ENCODE measurements at places on chromosomes 3 and 15. TPM values are rescaled to one million over a fixed set of nuclear protein-coding genes. Genes with fewer than 3 reads are reported as not detected.

Gene IQGAP1
- 216 TPM for total RNA-seq

Gene TICRR
- total RNA-seq = 0.69 TPM

Gene AGTR1
- not detected for total RNA-seq

Gene RCCD1
- total RNA-seq = 4.9 TPM

Gene GABRR3
- total RNA-seq = not detected

Gene MLF1
- 6.9 TPM for total RNA-seq

Gene DIS3L
- total RNA-seq = 22.8 TPM

Gene GPR27
- total RNA-seq = not detected

Gene TMC3
- total RNA-seq = not detected

Gene GHSR
- not detected for total RNA-seq
